ENCODE measurements at places on chromosomes 3 and 15.

- peak; percentile 1 for DNase-seq
Measured at GRCh38 chr3:152738656-152739055, 96.3 kb upstream of the P2RY1 start.

- DNase-seq: no peak
Measured at GRCh38 chr3:156604642-156605144, 49.8 kb upstream of the SSR3 start.

DNA sequence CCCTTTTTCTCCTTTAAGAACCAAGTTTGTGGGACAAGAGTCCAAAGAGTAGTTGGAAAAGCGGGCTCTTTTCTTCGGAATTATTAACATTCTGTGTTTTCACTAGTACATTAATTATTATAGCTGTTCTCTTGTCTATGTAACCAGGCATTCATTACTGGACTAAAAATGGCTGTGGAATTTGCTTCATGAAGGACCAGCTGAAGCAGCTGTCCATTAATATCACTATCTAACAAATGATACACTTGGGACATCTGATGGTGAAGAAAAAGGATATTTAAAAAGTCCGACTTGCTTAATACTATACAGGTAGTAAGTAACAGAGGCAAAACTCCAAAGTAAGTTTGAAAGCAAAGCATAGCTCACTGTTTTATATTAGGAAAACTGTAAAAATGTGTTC is 728.9 kb upstream of the DPPA4 start:
- DNase-seq: no peak

DNA sequence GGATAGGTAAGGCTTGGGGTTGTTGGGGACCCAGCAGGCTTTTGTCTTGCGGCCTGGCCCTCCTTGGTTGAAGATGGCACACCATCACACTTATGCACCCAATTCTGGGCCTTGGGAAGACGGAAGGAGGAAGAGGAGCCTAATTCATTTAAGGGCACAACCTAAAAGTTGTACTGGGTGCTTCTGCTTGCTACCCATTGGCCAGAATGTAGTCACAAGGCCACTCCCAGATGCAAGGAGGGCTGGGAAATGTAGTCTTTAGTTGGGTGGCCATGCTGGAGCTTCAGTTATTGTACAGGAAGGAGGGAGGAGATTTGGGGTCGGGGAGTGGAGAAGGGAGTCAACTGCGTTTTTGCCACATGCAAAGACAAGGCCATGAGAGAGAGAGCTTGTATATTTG is 109.2 kb downstream of the TMEM266 start:
- peak; percentile 40 for DNase-seq

DNA sequence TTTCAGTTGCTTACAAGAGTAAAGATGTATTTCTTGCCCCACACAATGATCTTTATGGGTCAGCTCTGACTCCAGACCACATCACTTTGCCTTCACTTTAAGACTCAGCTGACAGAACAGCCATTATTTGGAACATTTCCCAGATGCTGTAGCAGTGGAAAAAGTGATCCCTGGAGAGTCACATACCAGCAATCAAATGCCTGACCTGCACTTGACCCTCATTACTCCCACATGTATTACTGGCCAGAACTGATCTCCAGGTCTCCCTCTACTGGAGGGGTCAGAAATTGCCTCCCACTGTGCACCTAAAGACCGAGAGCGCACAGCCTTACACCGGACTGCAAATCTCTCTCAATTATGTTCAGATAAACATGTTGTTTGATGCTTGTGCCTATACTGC is 88.6 kb upstream of the ZNF385D start:
- DNase-seq: peak; percentile 98

- peak; percentile 90 for DNase-seq
Measured at GRCh38 chr3:15982667-15983196, 185.0 kb upstream of the ANKRD28 start.

GRCh38 chr3:110738531-110738930 is 333.1 kb upstream of the NECTIN3 start:
- DNase-seq: peak; percentile 30

- no peak for DNase-seq
Measured at GRCh38 chr3:191915712-191916111, 454.7 kb downstream of the PYDC2 start.

- DNase-seq: no peak
Measured at GRCh38 chr3:13556917-13557316, 8.0 kb downstream of the FBLN2 start.

- no peak for DNase-seq
Measured at GRCh38 chr15:86399041-86399954, 319.6 kb downstream of the AGBL1 start.

DNA sequence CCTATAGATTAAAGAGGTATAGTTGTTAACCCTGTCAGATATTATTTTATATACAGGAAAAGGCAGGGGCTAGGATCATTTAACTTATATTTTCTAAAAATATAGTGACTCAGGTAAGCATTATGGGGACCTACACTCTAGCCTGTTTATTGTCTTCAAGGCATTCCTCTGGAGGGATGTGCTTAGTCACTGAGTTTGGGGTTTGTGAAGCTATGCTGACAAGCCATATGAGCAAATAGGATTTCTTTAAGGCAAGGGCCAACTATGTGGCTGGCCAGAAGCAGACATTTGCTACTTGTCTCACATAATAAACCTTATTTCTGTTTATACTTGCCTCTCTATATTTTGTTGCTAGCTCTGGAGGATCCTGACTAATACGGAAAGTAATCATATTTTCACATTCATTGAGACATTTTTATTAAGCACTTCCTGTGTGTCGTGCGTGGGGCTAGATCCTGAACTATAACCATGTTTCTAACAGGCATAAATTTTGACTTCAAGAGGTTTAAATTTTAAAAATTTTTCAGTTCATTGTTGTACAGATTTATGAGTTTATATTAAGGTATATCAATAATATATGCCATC is 153.4 kb downstream of the OTOL1 start:
- no peak for DNase-seq
